ENCODE measurements at places on chromosomes 1 and 21. TPM values are rescaled to one million over a fixed set of nuclear protein-coding genes. Genes with fewer than 3 reads are reported as not detected.

The FCRL2 gene
- not detected for total RNA-seq

The LAMTOR5 gene
- 99.3 TPM for total RNA-seq

The DIP2A gene
- 18.9 TPM for total RNA-seq

The TMPRSS15 gene
- total RNA-seq: not detected

The AGT gene
- total RNA-seq: 4.8 TPM

The OR2L8 gene
- total RNA-seq: not detected
